ENCODE measurements at places on chromosomes 12 and 14.
A peak's percentile ranks its signal among the peaks of the same experiment; 100 is the strongest.

DNA sequence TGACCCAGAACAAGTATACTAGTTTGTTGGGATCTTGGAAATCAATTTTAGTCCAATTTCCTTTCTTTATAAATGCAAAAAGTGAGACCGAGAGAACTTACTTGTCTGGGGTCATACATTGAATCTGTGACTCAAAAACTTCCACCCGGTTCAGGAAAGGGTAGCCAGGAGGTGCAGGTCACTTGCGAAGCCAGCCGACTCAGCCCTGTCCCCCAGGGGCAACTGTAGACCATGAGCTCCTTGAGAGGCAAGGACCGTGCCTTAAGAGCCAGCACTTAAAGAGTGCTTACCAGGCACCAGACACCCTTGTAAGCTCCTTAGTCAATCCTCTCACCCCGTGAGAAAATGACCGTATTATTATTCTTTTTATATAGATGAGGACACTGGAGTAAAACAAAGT, 505 bp upstream of the BCDIN3D start:
- DNase-seq, result no peak

- DNase-seq, result peak; percentile 40
Observed at GRCh38 chr14:70642303-70643235, 853 bp downstream of the TTC9 start.

DNA sequence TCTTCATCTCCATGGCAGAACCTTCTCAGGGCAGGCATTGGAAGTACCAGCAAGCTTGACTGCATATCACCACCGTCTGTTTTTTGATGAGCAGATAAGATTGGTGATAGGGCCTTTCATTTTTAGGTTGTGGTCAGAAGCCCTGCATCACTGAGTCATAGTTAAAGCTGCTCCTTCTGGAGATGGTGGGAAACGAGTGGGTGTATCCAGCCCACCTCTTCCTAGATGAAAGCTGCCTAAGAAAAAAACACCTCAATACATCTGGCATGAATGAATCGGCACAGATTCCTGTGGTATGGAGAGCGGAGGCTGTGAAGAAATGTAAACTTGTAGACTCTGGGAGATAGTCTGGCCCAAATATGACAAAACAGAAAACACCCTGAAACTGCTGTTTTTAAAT, 248.7 kb upstream of the EGLN3 start:
- DNase-seq, result no peak

DNA sequence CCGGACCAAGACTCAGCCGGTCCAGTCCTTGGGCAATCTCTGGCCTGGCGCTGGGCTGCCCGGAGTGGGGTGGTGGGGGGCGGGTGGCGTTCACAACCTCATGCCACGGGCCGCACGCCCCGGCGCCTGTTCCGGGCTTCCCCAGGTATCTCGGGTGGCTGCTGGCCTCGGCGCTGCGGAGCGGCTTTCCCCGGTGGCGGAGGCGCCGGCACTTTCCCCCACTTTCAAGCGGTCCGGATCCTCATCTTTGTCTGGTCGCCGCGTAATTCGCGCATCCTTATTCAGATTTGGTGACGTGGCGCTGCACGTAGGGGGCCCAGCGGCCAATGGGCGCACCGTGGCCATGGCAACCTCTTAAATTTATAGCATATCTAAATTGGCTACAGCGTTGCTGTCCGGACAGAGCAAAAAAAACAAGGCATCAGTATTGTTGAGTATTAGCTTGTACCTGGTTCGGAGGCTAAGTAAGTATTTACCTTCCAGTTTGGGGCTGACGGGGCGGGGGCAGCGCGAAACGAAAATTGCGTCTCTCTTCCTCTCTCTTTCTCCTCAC, at the start of gene LHX5:
LHX5 (minus strand) TSS at position 253 of the 553 bp plus-strand sequence. CDS start 373 bp downstream, outside the sequence.
- no peak for DNase-seq

DNA sequence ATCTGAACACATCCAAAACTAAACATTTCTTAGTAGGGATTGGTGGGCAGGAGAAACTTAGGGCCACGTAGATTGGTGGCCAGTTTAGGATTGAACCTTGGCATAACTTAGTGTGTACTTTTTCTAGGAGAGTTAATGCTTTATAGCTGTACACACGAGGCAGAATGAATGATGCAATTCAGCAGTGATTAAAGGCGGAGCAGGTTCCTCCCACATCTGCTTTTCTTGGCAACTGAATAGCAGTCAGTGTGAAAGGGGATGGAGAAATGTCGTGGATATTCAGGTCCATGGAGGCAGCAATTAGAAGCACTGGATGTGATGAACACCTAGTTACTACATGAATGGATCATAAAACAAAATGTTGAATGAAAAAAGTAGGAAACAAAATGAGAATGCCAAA, 493.8 kb downstream of the FUT8 start:
- DNase-seq, result no peak

GRCh38 chr12:122984612-122985337, 4.3 kb downstream of the ARL6IP4 start:
- no peak for DNase-seq

DNA sequence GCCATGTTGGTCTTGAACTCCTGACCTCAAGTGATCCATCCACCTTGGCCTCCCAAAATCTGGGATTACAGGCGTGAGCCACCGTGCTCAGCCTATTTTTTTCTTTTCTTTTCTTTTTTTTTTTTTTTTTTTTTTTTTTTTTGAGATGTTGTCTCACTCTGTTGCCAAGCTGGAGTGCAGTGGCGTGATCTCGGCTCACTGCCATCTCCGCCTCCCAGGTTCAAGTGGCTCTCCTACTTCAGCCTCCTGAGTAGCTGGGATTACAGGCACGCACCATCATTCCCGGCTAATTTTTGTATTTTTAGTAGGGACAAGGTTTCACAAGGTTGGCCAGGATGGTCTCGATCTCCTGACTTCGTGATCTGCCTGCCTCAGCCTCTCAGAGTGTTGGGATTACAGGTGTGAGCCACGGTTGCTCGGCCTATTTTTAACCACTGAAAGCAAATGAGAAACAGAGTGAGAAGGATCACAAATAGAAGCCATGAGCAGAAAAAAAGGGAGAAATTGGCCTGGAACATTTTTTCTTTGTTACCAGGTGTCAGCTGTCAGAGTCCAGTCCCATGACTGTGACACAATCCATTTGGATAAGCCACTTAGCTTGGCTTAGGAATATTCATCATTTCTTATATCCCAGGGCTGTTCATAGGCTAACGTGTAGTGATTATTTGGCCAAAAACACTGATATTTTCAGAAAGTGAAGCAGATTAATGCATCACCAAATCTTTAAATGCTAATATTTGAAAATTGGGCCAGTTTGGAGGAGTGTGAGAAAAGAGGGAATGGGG, 7.9 kb upstream of the NFKBIA start:
- DNase-seq, result no peak

DNA sequence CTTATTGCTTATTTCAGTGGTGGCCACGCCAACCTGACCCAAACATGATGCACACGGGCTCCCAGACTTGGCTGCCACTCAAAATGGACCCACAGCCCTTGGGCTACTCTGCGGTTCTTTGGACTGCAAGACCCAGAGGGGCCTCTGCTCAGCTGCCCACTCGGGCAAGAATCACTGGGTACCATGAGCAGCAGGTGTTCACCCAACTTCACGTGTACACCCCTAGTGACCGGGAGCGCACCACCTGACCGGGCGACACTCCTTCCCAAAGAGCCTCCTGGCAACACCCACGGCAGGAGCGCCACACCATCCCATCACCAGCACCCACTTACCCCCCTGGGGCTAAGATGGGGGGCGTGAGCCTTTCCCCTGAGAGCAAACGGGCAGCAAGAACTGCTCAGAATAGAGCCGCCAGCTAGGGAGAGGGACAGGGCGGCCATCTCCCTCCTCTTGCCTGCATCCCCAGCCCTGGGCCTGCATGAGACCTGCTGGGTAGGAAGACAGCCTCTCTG, 32.0 kb downstream of the CCNK start:
- no peak for DNase-seq

GRCh38 chr14:91996948-91997371, 42.9 kb downstream of the TRIP11 start:
- peak; percentile 76 for DNase-seq

GRCh38 chr14:50677527-50678063, 9.5 kb upstream of the SAV1 start:
- no peak for DNase-seq

DNA sequence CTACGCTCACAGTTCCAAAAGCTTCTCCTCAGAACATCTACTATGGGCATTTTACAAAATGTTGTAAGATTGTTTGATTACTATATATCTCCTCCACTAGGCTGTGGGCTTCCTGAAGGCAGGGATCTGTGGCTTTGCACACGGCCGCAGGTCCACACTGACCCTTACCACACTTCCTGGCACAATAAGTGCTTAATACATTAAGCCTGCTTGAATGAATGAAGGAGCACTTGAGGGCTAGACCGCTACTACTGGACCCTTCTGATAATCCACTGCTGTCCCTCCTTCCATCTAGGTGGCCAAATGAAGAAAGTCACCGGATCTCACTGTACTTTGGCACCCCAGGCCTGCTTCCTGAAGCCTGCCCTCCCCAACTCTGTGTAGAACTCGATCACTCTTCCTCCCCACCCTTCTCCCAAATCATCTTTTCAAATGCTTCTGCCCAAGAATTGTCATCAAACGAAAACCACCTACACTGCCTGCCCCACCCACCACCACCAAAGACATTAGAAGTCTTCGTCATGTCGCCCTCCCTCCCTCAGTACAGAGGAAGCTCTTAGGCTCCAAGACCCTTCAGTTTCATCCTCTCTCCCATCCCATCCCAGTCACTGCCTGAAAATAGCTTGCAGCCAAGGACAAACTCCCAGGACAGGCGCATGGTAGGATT, 596 bp upstream of the ZBTB39 start:
- no peak for DNase-seq

DNA sequence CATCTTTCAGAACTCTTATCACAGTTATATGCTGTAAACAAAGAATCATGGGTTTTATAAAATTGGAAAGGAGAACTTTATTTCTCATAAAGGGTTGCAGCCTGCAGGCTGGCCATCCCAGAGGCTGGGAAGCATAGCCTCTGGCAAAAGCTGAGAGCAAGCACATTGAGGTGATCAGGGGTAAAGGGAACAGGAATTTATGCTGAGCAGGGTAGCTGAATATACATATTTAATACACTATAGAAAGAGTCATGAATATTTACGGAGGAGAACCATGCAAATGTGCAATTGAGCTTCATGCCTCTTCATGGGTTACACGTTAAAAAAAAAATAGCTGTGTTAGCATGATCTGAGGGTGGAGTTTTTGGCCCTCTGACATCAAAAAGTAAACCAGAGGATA, 653.3 kb downstream of the NRXN3 start:
- no peak for DNase-seq

- no peak for DNase-seq
Observed at GRCh38 chr14:99230208-99231151, 41.5 kb downstream of the BCL11B start.

DNA sequence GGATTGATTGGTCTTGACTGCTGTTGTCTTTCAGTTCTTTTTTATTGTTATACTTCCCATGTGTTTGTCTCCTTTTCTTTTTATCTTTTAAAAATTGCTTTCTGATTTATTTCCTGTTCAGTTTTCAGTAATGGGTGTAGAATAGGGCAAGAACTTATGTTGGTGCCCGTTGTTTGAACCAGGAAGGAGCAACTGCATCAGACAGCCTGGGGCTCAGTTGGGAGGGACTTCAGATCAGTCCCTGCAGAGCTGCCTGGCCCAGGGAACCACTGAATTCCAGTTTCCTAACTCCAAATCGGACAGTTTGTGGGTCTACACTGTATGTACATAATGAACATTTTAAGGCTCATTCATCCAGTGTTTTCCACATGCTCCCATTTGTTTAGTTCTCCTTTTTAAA, 64.9 kb downstream of the FBXO34 start:
- DNase-seq, result peak; percentile 60

DNA sequence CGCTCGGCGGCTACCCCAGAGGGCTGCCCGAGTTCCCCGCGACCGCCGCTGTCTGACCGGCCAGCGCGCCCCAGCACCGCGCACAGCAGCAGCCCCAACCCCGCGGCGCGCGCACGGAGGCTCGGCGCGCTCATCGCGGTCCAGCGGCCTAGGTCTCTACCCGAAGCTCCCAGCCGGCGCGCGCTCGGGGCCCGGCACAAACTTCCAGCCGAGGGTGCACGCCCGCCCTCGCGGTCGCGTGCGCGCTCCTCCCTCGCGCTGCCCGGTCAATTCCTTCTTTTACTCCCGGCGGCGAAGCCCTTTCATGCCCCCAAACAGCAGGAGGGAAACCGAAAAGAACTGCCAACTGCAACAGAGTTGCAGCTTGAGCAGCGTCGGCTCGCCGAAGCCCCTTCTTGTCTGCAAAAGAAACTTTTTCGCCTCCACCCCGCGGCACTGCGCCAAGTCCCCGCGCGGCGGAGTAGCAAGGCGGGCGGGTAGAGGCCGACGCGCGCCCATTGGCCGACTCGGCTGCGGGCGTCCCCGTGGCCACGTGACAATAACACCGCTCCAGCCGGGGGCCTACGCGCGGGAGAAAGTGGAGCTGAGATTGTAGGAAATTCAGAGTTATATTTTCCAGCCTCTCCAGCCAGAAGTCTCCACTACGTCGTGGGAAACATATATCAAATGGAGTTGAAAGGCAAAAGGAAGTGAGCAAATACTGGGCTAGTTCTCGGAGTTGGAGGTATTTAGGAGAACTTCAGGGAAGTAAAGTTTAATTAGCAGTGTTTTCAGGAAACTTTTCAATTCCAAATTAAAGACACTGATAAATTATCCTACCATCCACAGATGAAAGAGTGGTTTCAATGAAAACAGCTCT, at the start of gene LRIG3:
LRIG3 (minus strand) TSS at position 403 of the 859 bp plus-strand sequence; CDS start at position 134, 269 bp downstream.
- peak; percentile 94 for DNase-seq

DNA sequence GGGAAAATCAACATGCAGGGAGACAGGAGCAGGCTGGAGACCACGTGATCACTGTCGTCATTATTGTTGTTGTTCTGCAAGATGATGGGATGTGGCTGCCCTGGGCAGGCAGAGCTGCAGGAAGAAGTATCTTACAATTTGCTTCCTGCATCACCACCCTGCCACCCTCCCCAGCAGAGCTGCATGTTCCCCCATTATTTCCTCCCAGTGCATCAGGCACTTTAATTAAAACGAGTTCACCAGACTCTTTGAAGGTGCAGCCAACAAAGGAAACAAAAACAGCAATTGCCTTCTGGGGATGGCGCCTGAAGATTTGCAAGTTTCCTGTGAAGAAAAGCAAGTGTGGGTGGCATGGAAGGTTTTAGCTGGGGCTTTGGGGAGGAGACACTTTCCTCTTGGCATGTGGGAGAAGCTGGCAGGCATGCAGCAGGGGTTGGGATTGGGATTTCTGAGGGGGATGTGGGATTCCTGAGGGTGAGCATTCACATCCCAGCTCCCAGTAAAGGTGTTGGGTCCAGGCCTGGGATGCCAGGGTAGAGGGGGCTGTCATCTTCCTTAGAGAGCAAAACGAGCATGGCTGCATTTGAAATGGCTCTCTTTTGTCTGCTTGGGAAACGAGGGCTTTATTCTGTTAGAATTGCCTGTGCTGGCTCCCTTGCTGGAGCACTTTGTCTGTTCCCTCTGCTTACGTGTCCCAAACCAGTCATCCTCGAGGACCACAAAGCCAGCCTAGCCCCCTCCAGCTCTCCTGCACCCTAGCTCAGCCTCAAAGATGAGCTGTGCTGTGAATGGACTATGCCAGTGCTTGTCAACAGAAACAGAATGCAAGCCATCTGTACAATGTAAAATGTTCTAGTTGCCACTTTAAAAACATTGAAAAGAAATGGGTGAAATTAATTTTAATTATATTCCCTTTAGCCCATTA, 11.5 kb upstream of the C14orf132 start:
- DNase-seq, result no peak

All from large intestine (tissue), 12 donors.